ENCODE measurements at places on chromosomes 1 and 21.

DNA sequence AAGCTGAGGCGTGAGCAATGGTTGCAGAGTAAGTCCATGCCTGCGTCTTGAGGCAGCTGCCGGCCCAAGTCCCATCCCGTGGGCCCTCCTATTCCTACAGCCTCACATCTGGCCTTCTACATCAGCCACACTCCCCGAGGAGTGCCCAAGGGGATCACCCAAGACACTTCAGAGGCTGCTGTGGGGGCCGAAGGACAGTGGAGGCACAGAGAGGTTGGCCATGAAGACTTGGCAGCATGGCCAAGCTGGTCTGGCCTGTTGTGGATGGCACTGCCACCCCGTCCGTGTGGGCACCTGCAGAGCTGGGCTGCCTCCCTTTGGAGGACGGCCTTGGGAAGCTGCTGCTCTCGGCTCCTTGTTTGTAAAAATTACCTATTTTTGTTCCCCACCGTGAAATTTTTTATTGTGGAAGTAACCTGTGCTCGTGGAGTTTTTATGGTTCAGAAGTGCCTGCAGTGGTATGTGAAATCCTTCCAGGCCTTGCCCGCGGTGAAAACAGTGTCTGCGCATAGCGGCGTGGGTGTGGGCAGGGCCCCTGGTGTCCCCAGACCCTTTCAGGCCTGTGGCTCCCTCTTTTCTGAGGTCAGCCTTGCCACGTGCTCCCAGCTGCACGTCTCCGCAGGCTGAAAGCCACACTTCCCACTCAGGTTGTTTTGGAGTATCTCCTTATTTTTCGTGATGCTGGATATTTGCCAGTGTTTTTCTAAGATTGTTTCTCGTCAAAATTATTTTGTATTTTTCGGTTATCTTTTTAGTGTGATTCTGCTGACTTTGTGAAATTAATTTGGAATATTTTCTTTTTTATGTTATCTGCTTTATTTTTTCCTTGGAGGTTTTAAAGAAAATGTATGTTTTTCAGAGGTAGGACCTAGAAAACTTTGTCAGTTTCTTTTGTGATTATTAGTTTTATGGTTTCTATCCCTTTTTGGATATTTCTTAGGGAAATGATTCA, 20.6 kb downstream of the SLX9 start:
- no peak for DNase-seq

DNA sequence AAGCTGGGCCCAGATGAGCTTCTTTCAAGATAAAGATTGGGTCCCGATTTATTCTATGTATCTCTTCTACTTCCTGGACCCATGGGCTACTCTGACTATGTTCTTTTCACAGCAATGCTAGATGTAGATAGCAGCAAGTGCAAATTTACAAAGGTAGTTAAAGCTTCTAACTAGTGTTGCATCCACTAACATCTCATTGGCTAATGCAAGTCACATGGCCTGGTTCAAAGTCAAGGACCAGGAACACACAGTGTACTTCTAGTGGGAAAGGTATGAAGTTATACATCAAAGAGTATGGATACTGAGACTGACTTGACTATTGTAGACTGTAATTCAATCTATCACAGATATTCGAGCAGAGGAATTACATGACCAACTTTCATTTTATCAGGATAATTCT, 588.8 kb downstream of the PLA2G4A start:
- DNase-seq, result no peak

- DNase-seq, result no peak
Measured at GRCh38 chr21:46639489-46640386, 4.3 kb downstream of the PRMT2 start.

GRCh38 chr1:93419344-93419743, 28.6 kb upstream of the FNBP1L start:
- DNase-seq, result no peak

DNA sequence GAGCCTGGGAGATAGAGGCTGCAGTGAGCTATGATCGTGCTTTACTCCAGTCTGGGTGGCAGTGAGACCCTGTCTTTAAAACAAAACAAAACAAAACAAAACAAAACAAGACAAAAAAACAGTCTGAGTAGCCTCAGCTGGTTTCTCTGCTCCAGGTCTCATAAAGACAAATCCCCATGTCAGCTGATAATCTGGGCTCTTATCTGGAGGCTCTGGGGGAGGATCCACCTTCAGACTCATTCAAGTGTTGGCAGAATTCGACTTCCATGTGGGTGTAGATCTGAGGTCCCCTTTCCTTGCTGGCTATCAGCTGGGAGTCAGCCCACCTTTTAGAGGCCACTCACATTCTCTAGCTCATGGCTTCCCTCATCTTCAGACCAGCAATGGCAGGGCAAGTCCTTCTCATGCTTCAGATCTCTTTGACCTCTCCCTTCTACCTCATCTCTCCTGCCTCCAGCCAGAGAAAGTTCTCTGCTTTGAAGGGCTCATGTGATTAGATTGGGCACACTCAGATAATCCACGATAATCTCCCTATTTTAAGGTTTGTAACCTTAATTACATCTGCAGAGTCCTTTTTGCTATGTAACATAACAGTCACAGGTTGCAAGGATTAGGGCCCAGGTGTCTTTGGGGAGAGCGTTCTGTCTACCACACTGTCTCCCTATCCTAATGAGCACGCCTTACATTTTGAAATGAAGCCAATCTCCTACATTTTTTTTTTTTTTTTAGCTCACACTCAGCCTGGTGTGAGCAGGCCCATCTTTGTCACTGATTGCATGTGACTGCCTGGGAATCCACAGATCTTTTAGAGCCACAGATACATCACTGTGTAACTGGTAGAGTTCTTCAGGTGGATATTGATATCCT, 7.5 kb upstream of the PYCR2 start:
- no peak for DNase-seq

DNA sequence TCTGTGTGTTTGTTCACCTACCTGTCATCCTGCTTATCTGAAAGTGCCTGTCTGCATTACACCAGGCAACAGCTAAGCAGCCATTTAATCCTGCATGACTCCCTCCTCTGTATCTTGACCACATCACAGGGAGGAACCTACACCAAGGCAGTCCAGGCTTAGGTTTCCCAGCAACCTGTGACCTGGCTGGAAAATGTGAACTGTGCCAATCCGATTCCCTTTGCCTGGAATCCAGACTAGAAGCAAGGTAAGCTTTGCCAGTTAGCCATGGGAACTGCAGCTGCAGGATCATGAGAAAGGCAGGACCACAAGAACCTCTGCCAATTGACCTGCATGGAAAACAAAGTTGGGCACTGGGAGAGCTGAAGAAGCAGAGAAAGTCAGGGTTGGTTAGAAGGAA, 6.3 kb upstream of the ATP1B1 start:
- DNase-seq, result no peak
